ENCODE measurements at places on chromosomes 3 and 15. TPM values are rescaled to one million over a fixed set of nuclear protein-coding genes. Genes with fewer than 3 reads are reported as not detected.

DNA sequence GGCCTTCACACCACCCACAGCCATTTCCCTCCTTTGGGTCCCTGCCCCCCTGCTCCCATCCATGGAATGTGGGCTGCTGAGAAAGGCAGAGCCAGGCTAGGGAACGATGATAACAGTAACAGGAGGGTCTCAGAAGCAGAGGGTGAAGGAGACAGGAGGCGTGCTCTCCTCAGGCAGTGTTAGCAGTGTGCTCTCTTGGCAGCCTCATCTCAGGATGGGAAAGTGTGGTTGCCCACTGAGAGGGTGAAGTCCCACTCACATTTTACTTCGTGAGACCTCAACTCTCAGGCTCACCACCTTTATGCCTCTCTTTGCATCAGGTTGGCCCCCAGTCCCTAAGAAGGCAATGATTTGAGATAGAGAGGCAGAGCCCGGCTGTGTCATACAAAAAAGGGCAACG lies 24.5 kb downstream of the TIGIT start:
- no peak for DNase-seq
- H3K27me3 ChIP-seq: no peaks in the 10 kb centered on the region
- no peak overlapping the region for H3K27ac ChIP-seq
- peaks cover 83% of the 10 kb centered on the region for H3K4me1 ChIP-seq

DNA sequence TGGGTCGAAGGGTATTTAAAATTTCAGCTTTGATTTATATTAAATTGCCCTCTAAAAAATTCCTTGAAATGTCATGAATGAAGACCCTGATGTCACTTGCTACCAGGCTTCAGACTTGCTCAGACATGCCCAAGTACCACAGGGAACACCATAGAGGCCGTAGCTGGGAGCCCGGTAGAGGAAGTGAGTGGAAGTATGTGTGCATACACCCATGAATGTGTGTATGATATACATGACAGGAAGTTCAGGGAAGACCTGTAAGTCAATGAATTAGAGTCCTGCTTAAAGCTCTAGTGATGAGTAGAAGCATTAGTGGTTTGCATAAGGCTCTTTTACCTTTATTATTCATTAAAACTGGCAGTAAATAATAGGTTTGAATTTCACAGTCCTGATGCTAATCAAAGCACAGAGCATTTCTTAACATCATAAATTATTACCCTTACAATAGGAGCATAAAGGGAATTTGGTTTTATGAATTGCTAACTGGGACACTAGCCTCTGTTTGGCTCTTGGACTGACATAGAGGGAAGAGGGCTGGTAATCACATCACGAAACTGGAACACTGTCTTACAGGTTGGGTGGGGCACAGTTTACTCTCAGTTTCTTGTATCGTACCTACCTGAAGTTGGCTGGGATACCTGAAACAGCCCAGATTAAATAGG lies 144.4 kb downstream of the CHST2 start:
- no peak for DNase-seq
- H3K36me3 ChIP-seq: no peaks in the 10 kb centered on the region
- H3K27me3 ChIP-seq: no peaks in the 10 kb centered on the region
- no peaks in the 10 kb centered on the region for H3K4me1 ChIP-seq
- H3K27ac ChIP-seq: no peak overlapping the region

- H3K27me3 ChIP-seq: no peaks in the 10 kb centered on the region
- DNase-seq: no peak
- no peaks in the 10 kb centered on the region for H3K36me3 ChIP-seq
- no peak overlapping the region for H3K4me3 ChIP-seq
- no peaks in the 10 kb centered on the region for H3K4me1 ChIP-seq
Observed at GRCh38 chr3:184802150-184802549, 9.8 kb upstream of the VPS8 start.

DNA sequence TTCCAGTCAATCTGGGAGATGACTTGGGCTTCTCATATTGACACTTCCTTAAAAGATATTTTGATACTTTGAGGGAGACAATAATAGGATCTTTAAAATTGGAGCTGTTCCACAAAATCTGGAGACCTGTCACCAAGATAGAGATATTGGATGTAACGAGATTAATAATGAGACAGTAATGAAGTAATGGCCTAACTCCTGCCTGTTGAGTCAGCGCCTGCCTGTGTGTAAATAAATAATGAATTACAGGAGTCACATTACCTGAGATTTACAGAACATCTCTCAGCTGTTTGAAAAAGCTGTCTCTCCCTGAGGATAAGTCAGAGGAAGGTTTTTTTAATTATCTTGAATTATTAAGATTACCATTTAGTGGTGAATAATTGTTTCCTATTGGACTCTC lies 43.8 kb upstream of the MITF start:
- H3K36me3 ChIP-seq: no peaks in the 10 kb centered on the region
- H3K4me3 ChIP-seq: no peak overlapping the region
- no peaks in the 10 kb centered on the region for H3K27me3 ChIP-seq
- DNase-seq: no peak
- H3K4me1 ChIP-seq: no peaks in the 10 kb centered on the region
- no peak overlapping the region for H3K27ac ChIP-seq

DNA sequence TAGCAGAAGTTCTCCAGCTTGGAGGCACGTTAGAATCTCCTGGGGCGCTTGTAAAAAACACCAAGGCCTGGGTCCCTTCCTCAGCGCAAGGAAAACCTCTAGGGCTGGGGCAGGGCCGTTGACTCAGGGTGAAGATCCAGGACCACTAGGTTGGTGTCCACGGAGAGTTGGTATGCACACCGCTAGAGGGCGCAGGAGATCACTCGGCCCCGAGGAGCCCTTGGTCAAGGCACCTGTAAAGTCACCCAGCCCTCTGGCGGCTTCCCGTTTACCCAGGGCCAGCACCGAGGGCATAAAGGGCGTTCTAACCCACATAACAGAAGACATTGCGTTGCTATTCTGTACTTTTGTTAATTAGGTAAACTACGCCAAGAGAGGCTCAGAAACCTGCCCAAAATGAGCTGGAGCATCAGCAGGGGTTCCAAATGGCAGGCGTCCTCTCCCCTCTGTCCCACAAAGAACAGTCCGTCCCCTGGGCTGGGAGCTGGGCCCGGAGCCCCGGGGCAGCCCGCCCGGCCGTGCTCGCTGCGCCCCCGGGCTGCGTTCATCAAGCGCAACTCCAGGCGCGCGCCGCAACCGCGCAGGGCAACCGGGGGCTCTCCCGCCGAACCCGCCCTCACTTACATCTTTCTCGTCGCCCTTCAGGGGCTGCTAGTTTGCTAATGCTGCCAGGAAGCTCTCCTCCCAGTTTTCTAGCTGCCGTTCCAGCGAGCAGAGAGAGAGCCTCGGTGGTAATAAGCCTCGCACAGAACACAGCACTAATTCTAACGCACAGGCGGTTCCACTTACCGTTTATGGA lies 332.1 kb downstream of the ARRDC4 start:
- no peak for DNase-seq
- H3K36me3 ChIP-seq: no peaks in the 10 kb centered on the region
- no peak overlapping the region for H3K27ac ChIP-seq
- H3K27me3 ChIP-seq: no peaks in the 10 kb centered on the region

DNA sequence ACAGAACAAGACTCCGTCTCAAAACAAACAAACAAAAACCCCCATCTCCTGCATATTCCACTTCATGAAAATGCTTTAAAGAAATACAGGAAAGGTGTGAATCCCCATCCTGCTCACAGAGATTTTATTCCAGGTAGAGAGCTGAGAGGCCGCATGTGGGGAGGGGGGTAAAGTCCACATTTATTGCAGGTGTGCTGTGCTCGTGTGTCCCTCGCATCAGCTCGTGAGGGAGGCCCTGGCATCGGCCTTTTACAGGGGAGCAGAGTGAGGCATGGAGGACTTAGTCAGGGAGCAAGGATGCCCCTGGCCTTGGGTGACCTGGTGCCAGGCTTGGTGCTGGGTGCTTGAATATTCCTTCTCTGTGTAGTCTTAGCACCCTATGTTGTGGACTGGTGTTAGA lies 413.5 kb upstream of the C2CD4B start:
- H3K27me3 ChIP-seq: no peaks in the 10 kb centered on the region
- no peak for DNase-seq
- no peak overlapping the region for H3K27ac ChIP-seq

The ISL2 gene
- not detected for total RNA-seq

The NUSAP1 gene
- 3.5 TPM for total RNA-seq

DNA sequence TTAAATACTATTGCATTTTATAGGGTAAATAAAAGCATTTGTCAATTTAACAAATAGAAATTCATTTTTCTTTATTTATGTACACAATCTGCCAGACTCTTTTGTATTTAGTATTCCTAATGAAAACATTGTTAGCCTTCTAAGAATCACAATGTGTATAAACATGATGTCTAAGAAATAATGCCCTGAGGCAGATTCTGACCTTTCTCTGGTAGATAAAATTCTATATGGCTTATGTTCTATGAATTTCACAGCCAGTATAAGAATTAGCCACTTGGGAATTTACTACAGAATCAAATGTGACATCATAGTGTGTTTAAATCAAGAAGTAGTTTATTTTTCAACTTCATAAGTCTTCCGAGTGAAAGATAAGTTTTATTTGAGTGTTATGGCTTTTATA lies 457.4 kb downstream of the ZIC1 start:
- no peak for DNase-seq
- H3K4me1 ChIP-seq: no peaks in the 10 kb centered on the region
- H3K27me3 ChIP-seq: no peaks in the 10 kb centered on the region
- H3K4me3 ChIP-seq: no peak overlapping the region
- H3K27ac ChIP-seq: no peak overlapping the region

GRCh38 chr15:68646696-68647095 lies 67.9 kb downstream of the CORO2B start:
- no peak overlapping the region for H3K27ac ChIP-seq
- H3K4me3 ChIP-seq: no peak overlapping the region
- no peaks in the 10 kb centered on the region for H3K4me1 ChIP-seq
- DNase-seq: no peak
- no peaks in the 10 kb centered on the region for H3K36me3 ChIP-seq

DNA sequence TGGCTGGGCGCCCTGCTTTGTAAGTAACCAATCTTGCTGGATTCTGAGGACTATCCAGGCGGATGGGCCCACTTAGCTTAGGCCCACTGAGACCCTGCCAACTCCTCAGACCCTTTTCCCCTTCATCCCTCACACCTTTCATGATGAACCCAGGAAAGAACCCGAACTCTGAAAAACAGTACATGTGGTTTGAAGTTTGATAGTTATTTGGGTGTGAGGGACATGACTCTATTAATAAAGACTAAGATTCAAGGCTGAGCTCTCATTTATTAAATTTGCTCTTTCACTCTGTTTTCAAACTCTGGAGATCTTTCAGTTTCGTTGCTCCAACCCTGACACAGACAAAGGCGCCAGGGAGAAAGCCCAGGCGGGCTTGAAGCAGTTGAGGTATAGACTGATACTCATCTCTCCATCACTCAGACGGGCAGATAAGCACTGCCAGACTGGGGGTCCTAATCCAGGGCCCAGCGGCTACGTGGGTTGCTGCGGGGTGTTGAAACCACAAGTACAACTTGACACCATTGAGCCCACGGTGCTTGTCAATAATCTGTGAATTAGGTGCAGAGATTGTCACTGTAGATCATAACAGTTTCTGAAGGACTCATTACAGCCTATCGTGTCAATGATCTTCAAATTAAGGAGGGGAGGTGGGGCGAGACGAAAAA lies 7.2 kb upstream of the SOX2 start:
- H3K36me3 ChIP-seq: no peaks in the 10 kb centered on the region
- no peak overlapping the region for H3K27ac ChIP-seq
- no peak for DNase-seq
- peaks cover 21% of the 10 kb centered on the region for H3K4me1 ChIP-seq
- no peak overlapping the region for H3K4me3 ChIP-seq

The ARL14 gene
- not detected for total RNA-seq

The B3GNT5 gene
- 0.41 TPM for total RNA-seq

GRCh38 chr3:186220365-186220764 lies 111.5 kb upstream of the ETV5 start:
- H3K4me1 ChIP-seq: no peaks in the 10 kb centered on the region
- no peaks in the 10 kb centered on the region for H3K27me3 ChIP-seq
- no peak overlapping the region for H3K27ac ChIP-seq
- H3K4me3 ChIP-seq: no peak overlapping the region
- H3K36me3 ChIP-seq: no peaks in the 10 kb centered on the region
- DNase-seq: no peak

The RARB gene
- not detected for total RNA-seq

DNA sequence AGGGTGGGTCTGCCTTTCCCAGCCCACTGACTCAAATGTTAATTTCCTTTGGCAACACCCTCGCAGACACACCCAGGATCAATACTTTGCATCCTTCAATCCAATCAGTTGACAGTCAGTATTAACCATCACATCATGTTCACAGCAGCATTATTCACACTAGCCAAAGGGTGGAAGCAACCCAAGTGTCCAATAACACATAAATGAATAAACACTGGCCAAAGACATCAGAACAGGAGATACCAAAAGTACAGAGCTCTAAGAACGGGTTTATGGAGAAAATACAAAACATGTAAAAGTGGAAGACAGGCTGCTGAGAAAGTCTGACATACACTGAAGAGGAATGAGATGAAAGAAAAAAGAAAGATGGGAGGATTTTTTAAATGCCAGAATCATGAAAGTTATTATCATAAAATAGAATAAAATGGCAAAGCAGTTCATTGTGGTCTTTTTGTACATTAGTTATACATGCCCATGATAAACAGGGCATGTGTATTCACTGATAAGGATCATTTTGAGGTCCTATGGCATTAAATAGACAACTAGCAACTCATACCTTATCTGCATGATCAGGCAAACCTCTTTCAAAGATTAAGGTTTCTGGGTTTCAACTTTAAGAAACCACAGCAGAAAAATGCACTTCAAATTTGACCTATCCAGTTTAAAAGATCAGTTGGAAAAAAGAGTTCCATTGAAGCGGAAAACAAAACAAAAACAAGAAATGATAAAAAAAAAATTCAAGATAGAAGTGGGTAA lies 22.9 kb downstream of the DNAAF4 start:
- H3K27me3 ChIP-seq: no peaks in the 10 kb centered on the region
- no peak for DNase-seq
- H3K27ac ChIP-seq: no peak overlapping the region
- H3K4me3 ChIP-seq: no peak overlapping the region

GRCh38 chr3:191390580-191390979 lies 60.3 kb upstream of the UTS2B start:
- no peaks in the 10 kb centered on the region for H3K36me3 ChIP-seq
- H3K4me3 ChIP-seq: no peak overlapping the region
- H3K27me3 ChIP-seq: no peaks in the 10 kb centered on the region
- H3K4me1 ChIP-seq: no peaks in the 10 kb centered on the region
- no peak for DNase-seq
- no peak overlapping the region for H3K27ac ChIP-seq

GRCh38 chr3:173109143-173109542 lies 31.9 kb downstream of the SPATA16 start:
- H3K27me3 ChIP-seq: no peaks in the 10 kb centered on the region
- no peaks in the 10 kb centered on the region for H3K4me1 ChIP-seq
- no peak overlapping the region for H3K4me3 ChIP-seq
- H3K27ac ChIP-seq: no peak overlapping the region
- H3K36me3 ChIP-seq: no peaks in the 10 kb centered on the region

The TIMP4 gene
- total RNA-seq: not detected

- no peak for DNase-seq
- no peaks in the 10 kb centered on the region for H3K36me3 ChIP-seq
- no peaks in the 10 kb centered on the region for H3K4me1 ChIP-seq
- no peak overlapping the region for H3K4me3 ChIP-seq
- no peaks in the 10 kb centered on the region for H3K27me3 ChIP-seq
Observed at GRCh38 chr3:175255698-175256097, 396.6 kb downstream of the NAALADL2 start.

Measured in CD4-positive, alpha-beta memory T cell (primary cell).